ENCODE measurements at places on chromosomes 2 and 18.

DNA sequence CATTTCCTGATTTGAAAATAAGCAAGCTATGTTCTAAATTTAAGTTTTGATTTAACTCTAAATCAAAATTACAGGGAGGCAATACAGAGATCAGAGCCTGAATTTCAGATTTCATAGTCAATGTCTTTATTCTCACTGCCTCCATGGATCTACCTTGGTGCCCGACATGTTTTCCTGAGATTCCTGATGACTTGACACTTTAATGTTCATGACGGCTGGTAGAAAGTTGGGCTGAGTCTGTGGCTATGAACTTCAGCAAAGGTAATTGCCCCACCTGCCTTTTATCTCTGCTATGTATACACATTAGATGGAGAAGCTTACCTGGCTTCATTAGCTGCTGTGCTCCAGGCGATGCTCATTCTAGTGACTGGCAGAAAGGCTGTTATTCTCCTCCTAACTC is 1390.5 kb upstream of the CELF4 start:
- no peak for DNase-seq

- DNase-seq, result no peak
Observed at GRCh38 chr2:26179446-26179913, 6.6 kb downstream of the GAREM2 start.

- DNase-seq, result no peak
Observed at GRCh38 chr2:113089916-113090315, 22.1 kb downstream of the IL1F10 start.

GRCh38 chr2:30866974-30867373 is 59.7 kb upstream of the CAPN13 start:
- DNase-seq, result no peak

DNA sequence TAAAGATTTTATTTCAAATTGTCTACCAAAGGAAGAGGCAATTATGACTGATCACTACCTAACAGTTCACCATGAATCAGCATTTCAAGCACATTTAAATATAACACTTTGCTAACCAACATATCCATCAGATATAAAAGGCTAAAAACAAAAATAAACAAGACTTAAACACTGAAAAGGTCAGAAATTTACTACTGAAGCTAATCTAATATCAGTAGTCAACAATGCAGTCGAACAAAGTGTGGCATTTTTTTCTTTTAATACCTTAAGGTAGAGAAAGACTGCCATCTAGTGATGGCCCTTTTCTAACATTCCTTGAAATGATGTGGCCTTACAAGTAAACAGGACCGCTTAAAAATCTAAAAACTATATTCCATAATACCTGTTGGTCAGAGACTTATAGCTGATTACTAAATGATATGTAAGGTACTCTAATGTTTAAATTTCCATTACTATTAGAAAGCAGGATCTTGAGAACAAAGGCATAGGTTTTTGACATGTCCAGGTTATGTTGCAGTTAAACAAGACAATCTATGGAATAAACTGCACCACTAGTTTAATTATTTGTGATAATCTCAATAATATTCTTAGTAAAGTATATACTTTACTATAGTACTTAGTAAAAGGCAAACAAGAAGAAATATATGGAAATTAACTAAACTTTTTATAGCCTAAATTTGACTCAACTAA is 80.0 kb downstream of the EXOC6B start:
- no peak for DNase-seq

All from testis (tissue), 5 donors.